Activated CD8-positive, alpha-beta memory T cell treated with anti-CD3 and anti-CD28 coated beads, Interleukin-2, amount 50 U/mL, for 48 hours (primary cell): ENCODE measurements at places on chromosomes 1 and 21.

DNA sequence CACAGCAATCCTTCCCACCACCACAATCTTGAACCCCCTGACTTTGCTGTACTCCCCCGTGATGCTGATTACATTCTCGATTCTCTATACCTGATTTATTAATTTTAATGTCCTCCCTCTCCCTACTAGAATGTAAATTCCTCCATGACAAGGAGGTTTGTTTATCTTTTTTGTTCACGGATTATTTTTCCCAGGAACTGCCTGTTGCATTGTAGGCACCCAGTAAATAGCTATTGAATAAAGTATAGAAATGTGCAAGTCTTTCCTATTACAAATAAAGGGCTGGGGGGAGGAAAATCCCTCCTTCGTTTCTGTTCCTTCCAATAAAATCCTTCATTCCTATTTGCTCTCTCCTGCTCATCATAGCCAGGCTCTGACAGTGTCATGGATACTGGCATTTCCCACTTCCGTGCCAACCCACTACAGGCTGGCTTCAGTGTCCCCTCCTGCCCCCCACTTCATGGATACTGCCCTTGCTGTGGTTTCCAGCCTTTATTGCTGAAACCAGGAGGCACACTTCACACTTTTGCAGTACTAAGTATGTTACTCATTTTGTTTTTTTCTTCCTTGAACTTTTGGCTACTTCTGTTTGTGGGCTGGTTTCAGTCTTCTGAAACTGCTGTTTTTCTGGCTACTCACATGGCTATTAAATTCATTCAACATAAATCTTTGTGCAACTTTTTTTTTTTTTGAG lies 7.5 kb downstream of the KIF1B start:
- DNase-seq: no peak

GRCh38 chr1:40818264-40818961 lies 34.8 kb downstream of the KCNQ4 start:
- DNase-seq: peak; percentile 89

DNA sequence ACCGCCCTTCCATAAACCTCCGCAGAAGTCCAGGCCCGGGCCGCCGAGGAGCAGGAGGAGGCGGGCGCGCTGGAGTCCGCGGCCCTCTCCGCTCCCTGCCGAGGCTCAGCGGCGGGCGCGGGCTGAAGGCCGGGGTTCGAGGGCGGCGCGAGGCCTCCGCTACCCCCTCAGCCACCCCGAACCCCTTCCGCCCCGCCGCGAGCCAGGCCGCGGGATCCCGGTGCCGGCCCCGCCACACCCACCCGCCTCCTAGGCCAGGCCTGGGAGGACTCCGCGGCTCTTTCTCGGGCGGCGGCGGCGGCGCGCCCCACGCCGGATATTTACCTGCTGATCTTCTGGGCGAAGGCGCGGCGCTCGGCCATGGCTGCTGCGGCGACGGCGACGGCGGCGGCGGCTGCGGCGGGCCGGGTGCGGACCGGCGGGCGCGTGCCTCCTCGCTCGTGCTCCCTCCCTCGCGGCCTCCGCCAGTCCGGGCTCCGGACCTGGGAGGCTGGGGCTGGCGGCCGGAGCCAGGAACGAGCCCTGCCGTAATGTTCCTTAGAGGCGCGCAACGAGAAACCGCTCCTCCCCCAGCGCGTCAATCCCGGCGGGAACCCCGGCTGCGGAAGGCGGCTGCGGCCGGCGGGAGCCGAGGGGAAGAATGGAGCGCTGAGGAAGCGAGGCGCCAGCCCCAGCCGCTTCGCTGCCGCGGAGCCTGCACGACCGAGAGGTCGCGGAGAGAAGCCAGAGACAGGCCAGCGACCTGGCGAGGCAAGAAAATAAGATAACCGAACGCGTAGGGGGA lies at the start of gene DOCK7:
Gene DOCK7 (minus strand): TSS at position 484 of the 784 bp plus-strand sequence. CDS start 122 bp downstream, at position 362.
- DNase-seq: peak; percentile 70

- no peak for DNase-seq
Observed at GRCh38 chr1:117670976-117671780, 65.3 kb downstream of the TENT5C start.
